Fibroblast of upper back skin (primary cell): ENCODE measurements at places on chromosomes 16 and 17.

DNA sequence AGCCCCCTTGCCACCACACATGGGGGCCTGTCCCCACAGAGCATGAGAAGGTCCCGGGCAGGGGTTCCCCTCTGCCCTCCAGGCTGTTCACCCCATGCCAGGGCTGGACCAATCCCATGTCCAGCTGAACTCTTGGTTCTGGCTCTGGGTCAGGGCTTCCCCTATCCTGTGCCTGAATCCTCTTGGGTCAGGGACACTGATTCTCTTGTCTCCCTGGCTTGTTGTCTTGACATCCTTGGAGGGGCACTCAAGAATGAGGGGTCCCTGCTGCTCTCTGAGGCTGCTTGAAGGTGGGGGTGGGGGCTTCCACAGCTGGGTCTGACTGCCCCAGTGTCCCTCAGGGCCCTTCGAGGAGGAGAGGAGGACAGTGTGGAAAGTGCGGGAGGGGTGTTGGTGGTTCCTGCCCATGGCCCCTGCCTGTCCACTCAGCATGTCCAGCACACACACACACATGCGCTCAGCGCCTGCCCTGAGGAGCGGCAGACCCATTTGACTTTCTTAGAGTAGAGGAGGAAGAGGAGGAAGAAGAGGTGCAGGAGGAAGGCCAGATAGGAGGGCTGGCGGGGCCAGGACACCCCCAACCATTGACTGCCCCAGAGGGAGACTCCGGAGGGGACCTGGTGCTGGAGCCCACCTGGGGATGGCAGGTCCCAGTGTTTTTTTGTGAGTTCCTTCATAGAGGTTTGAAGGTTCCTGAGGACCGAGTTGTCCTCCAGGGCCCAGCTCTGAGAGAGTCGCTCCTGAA is 47.0 kb downstream of the TNFRSF13B start:
- no peak for DNase-seq

GRCh38 chr17:31453896-31454295 is 62.4 kb downstream of the RAB11FIP4 start:
- DNase-seq: no peak

DNA sequence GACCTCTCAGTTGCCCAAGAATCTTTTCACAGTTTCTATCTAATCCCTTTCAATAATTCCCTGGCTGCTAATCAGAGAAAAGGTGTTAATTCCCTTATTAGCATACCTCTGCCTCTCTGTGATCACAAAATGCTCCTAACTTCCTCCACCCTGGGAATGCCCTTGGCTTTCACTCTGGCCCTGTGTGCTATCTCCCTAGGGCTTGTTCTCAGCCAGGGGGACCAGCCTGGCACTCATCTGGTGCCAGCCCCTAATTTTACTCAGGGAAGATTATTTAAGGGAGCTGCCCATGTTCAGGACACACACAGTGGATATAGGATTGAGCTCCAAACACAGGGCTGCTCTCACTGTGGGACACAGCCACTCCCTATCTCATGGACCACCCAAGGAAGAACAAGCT is 225.2 kb downstream of the GRIN2A start:
- no peak for DNase-seq

GRCh38 chr17:32142857-32143526 is 690 bp downstream of the RHOT1 start:
- peak; percentile 70 for DNase-seq

DNA sequence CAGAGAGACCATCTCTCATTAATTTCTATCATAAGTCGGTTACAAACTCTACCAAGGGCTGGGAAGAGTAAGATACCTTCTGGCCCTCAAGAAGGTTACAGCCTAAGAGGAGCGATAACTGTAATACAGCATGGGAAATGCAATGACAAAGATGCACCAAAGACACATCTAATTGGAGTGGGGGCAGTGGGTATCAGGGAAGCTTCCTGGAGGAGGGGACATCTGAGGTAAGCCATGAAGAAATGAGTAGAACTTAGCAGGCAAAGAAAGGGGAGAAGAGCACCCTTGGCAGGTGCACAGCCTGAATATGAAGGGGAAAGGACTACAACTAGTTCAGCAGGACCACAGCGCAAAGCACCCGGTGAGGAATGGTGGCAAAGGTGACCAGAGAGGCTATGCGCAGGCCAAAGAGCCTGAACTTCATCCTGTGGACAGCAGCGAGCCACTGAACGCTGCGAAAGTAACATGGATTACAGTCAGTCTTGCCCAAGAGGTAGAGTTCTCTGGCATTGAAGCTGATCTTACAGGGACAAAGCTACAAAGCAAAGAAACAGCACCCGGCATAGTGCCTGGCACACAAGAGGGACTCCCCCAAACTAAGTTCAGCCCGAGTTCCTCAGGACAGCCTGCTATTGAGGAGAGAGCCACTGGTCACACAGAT is 2.8 kb downstream of the TBC1D10B start:
- DNase-seq: no peak

GRCh38 chr16:52491216-52491615 is 55.7 kb downstream of the TOX3 start:
- DNase-seq: no peak

- peak; percentile 20 for DNase-seq
Measured at GRCh38 chr17:13835151-13835550, 233.4 kb upstream of the HS3ST3A1 start.

GRCh38 chr17:69344939-69345338 is 18.0 kb upstream of the ABCA5 start:
- no peak for DNase-seq

GRCh38 chr17:15908378-15908777 is 36.6 kb upstream of the ADORA2B start:
- no peak for DNase-seq

DNA sequence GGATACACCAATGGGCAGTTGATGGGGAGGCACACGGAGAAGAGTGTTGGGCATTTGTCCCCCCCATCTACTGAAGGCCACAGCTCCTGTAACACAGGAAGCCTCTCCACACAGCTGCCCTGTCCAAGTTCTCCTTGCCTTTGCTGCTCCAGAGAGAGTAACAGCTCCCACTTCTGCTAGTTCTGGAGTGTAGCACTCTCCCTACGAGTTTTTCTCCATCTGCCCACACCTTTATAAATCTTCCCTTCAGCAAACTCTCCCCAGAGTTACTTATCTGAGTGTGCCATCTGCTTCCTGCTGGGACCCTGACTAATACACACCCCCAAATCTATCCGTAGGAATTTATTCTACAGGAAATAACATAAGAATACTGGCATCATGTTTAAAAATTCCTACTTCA is 42.6 kb upstream of the ERN1 start:
- no peak for DNase-seq

GRCh38 chr16:21263640-21264570 is 14.2 kb downstream of the CRYM start:
- peak; percentile 55 for DNase-seq

DNA sequence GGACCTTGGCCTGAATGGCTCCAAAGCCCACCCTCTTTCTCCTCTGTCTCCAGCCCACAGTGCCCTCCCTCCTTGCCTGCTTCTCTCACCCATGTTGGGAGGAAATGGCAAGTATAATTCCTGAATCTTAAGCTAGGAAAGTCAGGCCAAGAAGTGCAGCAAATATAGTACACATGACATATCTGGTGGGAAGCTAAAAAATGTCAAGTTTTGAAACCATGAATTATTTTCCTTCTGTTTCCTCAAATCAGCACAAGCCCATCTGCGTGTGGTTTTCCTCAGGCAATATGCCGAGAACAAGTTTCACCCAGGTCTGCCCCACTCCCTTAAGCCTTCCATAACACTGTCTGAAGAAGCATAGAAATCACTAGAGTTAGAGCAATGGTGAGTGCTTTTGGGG is 502.8 kb upstream of the CDH11 start:
- DNase-seq: peak; percentile 82

- no peak for DNase-seq
Measured at GRCh38 chr16:83661656-83662055, 146.1 kb upstream of the HSBP1 start.

DNA sequence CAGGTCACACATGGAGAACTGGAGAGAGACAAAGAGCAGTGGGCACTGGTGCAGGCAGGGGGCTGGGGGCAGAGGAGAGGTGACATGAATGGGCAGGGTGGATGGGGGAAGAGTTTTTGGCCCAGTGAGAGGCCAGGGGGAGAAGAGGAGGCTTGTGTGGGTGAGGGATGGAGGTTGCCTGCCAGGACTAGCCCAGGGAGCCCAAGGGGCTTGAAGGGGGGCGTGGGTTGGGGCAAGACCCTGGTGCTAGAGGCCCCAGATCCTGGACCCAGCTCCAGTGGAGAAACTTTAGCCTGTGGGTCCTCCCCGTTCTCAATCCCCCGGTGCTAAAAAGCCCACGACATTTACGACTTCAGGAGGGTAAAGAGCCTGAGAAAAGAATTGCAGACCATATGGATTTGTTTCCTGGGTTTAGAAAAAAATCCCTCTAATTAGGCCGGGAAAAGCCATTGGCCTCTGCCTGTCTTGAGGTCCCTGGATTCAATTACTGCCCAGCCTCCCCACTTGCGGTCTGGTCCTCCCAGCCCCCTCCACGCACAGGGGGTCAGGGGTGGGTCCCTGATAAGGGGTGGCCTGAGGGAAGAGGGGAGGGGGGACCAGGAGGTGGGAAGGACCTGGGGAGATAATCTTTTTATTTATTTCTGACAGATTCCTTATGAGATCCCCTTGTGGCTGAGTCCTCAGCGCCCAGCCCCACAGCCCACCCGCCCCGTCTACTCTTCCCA is 33.0 kb downstream of the NGFR start:
- no peak for DNase-seq

DNA sequence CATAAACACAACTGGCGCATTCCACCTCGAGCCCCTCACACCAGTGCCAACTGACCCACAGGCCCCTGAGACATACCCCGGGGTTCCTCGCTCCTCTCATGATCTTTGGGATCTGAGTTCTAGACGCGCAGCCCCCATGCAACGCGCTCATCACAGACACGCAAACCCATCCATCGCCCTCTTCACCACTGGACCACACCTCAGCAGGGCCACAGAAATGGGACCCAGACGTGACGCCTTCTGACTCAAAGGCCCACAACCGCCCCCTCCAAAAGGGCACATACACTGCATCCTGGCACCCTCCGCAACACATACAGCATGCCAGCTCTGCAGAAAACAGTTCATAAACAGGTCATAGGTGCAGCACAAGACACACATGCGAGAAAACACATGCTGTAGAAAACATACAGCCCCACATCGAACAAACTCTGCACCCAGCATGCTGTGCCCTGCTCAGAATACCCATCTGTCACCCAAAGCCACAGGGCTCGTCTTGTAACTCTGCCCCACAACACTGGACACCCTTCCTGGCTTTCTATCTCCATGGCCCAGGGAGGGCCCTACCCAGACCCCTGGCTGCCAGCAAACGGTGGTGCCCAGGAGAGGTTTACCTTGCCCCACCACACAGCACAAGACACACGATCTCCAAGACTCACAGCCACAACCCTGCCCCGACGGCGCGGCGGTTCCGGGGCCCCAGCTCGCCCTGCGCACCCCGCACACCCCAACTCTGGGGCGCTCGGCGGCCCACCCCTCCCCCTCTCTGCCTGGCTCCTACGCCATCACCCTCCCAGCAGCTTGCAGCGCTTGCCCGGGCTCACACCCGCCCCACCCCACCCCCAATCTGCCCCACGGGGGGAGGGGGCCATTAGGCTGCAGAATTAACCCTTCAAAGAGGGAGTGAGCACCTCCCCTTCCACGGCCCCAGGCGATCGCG is 887 bp downstream of the ZBTB4 start:
- peak; percentile 32 for DNase-seq

DNA sequence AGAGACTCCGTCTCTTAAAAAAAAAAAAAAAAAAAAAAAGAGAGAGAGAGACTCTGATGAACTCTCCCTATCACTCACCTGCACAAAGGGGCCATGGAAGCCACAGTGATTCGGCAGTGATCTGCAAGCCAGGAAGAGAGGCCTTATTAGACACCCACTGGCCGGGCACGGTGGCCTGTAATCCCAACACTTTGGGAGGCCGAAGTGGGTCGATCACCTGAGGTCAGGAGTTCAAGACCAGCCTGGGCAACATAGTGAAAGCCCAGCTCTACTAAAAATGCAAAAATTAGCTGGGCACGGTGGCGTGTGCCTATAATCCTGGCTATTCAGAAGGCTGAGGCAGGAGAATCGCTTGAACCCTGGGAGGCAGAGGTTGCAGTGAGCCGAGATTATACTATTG is 198.5 kb upstream of the WSCD1 start:
- DNase-seq: no peak

- no peak for DNase-seq
Measured at GRCh38 chr17:57627591-57627990, 117.5 kb downstream of the CCDC182 start.

DNA sequence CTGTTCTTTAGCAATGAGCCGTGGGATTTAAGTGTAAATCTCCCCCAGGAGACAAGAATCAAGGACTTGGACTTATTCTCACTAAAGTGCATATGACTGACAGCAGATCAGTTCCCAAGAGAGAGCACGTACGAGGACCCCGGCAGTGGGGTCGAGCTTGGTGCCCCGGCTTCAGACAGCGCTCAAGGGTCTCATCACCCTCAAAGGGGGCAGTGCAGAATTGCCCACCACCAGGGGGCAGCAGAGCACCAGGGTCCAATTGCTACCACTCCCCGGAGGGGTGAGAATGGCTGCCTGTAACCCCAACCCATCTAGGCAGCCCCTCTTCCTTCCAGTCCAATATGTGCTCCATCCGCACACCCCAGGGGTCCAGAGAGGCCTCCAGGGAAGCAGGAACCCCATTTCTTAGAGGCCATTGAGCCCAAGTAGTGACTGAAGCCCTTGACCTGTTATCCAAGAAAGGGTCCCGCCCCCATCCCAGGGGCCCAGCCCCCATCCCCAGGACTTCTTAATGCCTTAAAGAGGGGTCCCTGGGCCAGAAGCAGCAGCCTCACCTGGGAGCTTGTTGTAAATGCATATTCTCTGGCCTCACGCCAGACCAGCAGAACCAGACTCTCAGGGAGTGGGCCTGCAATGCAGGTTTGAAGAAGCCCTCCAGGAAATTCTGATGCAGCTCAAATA is 86.1 kb downstream of the ZDHHC7 start:
- DNase-seq: no peak

GRCh38 chr16:54090602-54091001 is 196.0 kb downstream of the IRX3 start:
- no peak for DNase-seq

GRCh38 chr16:58499615-58500351 is at the start of gene NDRG4:
NDRG4 (plus strand) TSS chr16:58500143; CDS start chr16:58500249, 106 bp downstream.
- peak; percentile 88 for DNase-seq

- peak; percentile 39 for DNase-seq
Measured at GRCh38 chr17:42459256-42459800, 650 bp downstream of the ATP6V0A1 start.

DNA sequence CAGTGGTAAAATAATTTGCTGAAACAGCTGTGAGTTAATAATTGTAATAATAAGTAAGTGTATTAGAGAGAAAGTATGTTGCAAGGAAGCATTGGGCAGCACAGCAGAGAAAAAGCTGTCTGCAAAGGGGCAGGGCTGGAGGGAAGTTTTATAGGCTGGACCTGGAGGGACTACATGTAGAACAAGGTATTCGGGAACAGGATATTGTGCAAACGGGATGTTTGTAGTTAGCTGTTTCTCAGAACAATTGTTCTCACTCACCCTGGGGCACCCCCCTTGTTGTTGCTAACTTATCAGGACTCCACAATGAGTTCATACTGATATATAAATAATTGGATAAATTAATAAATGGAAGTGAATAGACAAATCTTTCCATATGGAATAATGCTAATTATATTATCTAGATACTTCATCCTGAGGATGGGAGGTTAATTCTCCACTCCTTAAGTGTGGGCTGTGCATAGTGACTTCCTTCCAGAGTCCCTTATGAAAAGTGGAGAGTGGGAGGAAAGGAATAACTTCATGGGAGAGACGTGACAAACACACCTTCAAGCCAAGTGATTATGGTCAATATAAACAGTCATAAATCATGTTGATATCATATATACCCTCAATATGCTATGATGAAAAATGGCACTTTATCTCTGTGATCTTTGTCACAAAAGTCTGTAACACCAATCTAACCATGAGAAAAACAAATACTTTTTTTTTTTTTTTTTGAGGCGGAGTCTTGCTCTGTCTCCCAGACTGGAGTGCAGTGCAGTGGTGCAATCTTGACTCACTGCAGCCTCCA is 85.4 kb downstream of the PPM1E start:
- no peak for DNase-seq
